ENCODE measurements at places on chromosomes 7 and 10.

GRCh38 chr7:95046494-95047240, 139.3 kb downstream of the PPP1R9A start:
- no peak for DNase-seq

DNA sequence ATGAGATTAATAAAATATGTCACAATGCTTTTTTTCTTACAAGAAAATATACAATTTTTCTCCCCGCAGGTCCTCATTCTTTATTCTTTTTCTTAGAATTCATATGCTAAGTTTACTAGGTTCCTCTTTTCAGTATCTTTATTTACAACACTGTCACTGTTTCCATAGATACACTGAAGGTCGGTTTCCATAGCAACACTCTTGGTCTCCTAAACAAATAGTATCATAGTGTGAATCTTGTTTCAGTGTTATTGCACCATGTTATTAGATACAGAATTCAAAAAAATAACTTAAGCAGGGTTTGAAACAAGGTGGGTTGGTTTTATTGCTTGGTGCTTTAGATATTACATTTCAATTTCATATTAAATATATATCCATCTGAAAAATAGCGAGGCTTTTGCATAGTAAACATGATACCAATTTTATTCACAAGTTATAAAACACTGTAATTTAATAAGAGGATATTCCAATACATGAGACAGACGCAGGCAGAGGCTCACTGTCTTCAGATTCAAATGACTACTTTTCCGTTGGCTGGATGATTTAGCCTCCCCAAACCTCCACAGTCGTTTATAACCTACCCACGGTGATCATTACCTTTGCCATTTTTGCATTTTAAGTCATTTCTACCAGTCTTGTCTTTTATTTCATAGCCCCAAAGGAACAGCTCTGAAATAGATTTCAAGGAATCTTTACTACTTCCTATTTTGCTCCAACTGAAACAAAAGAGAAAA, 88.9 kb upstream of the KLF6 start:
- no peak for DNase-seq

DNA sequence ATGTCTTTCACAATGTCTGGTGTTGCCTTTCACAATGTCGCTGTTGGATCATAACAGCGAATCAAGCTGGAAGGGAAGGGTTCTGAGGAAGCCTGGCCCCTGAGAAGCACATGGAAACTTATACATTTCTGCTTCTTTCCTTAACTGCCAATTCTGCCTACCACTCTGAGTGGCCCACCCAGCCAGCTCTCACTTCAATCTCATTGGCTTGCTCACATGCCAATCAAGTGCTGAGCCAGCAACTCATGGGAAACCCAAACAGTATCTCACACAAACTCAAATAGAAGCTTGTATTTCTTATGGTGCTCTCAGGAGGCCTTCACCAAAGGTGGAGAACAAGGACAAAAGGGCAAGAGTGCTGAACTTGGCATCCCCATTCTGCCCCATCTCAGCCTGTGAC, 117.4 kb upstream of the GPR26 start:
- DNase-seq = no peak

DNA sequence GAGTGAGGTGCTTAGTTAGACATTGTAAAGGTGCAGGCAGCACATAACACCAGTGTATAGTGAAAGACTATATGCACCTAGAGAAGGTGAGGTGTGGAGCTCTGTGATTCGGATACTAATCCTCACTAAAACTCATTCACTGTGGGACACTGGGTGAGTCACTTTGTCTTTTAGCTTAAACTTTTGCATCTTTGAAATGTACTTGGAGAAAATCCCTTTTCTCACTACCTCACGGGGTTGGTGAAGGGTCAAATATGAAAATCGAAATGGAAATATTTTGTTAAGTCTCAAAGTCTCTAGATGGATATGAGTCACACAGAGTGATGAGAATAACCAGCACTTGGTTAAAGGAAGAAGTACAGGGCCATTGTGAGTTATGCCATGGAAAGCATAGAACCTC, 38.0 kb downstream of the MDFIC start:
- DNase-seq = no peak

DNA sequence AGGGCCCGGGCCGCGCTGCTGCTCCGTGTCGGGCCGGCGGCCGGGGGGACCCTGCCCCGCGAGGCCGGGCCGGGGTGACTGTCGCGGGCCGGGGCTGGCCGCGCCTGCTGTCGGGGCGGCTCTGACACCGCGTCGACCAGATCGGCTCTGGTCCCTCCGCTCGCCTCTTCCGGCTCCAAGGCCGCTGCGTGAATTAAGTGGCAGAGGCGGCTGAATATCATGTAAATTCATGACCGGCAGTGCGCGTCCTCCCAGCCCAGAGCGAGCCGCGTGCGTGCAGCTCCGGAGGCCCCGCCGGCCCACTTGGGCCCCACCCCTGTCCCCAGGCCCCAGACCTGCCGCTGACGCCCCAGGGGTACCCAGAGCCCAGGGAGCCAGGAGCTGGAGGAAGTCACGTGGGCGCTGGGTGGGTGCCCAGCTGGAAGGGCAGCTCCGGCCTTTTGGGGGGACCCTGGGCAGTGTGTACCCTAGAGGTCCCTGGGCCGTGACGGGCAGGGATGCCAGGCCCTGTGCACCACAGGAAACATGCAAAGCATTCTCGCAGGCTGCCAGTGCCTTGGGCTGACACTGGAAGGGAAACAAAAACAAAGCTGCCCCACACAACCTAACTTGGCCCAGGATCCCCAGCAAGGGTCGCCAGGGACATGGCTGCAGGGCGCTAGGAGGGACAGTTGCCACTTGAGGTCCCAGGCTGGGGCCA, 584.0 kb upstream of the MKI67 start:
- no peak for DNase-seq

DNA sequence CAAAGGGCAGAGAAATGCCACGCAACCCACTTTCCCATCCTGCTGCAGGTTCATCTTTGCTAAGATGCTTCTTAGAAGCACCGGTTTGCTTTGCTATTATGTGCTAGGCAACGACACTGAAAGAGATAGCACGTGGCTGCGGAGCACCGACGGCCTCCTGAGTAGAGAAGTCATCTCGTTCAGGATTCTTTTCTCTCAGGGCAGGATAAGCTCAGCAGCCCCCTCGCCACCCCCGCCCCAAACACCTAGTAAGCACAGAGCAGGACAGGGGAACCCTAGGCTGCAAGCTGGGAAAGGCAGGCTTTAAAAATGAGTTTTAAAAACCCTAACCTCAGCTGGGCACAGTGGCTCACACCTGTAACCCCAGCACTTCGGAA, 15.0 kb downstream of the ASB13 start:
- no peak for DNase-seq

- no peak for DNase-seq
Observed at GRCh38 chr7:129285111-129285510, 60.3 kb downstream of the AHCYL2 start.

DNA sequence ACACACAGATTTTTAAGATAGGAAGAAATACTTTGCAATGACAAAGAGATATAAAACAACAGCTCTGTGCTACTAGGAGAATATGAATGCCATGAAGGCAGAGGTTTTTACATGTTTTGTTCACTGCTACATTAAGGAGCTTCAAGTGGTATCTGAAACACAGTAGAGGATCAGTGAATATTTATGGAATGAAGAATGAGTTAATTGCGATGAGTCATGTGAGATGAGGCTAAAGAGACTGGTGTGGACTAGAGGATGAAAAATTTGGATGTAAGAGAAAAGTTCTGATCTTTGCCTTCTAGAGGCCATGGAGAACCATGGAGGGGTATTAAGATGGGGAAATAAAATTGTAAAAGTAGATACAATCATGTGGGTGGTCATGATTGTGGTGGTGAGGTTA, 434.2 kb downstream of the PHTF2 start:
- DNase-seq = no peak

GRCh38 chr10:79024296-79024695, 44.5 kb upstream of the ZMIZ1 start:
- no peak for DNase-seq

DNA sequence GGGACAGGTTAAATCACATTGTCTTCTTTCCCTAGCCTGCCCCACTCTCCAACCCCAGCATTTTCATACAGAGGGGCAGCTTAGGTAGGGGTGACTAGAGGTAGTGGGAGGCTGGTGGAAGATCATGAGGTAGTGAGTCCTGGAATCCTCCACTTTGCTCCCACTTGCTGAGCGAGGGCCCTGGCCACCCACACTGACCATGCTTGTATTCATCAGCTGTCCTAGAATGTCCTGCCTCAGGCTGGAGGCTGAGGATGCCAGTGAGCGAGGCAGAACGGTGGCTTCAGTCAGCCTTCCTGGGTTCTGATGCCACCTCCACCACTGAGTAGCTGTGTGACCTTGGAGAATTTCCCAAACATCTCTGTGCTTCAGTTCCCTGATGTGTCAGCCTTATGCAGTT, 34.6 kb upstream of the PFKFB3 start:
- no peak for DNase-seq

- no peak for DNase-seq
Observed at GRCh38 chr10:50650481-50650880, 26.7 kb upstream of the SGMS1 start.

DNA sequence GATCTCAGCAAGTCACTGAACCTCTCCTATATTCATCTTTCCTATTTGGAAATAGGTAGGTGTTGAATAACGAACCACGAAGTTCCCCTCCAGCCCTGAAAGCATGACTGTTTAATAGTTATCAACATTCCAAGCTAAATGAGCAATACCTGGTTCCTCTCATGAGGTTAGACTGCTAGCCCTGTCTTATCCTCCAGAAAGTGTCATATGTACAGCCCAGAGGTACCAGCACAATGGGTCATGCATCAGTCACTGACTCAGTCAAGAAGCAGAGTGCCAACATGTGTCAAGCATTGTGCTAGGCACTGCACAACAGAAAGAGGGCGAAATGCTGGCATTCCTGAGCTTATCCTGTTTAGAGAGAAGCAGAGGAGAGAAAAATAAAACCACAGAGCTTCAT, 70.0 kb downstream of the AMPH start:
- DNase-seq = no peak

DNA sequence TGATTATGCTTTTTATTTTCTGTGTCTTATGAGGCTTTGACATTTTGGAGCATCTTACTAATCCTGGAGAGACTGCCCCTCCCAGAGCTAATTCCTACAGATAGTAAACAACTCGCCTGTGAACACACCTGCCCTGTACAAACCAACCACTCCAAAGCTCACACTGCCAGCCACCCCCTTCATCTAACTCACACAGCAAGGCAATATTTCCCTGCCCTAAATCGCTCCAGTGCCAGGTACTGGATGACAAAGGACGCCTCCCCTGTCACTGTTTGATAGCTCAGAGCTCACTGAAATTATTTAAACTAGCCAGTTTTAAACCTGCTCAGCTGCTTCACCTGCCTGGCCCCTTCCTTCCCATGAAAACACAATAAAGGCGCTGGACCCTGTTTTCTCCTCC, 535.1 kb upstream of the CELF2 start:
- DNase-seq = no peak

GRCh38 chr7:27103489-27104226, 1.2 kb upstream of the HOXA2 start:
- no peak for DNase-seq

- no peak for DNase-seq
Observed at GRCh38 chr10:124709861-124710260, 34.3 kb downstream of the FAM53B start.

DNA sequence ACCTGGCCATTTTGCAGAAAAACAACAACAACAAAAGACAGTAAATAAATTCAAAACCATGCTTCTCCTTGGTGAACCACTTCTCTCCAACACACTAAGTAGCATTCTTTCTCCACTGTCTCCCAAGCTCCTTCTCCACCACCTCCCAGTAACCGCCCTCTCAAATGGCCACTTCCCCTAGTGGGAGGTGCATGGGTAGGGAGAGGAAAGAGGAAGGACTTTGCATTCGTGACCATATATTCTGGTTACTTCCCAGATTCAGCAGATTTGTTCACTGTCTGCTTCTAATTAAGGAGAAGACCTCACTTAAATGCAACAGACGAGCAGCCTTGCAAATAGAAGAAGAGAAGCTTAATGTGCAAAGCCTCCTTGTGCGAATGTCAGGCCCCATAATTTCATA, 166.8 kb downstream of the SORCS1 start:
- DNase-seq = no peak

DNA sequence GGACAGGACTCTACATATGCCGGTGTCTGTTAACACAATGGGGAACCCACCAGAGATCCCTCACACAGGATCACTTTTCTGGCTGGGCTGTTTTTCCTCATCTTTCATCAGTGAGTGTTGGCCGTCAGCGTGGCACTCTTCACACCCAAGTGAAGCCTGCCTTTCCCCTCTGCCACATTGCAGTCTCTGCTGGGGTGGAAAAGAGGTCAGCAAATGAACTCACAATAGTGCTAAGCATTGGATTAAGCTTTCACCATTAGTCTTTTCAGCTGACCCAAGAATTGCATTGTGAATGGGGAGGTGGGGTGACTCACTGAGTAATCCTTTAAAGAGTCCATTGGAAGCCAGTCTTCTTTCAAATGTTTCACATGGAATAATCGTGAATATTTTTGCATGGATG, 143.0 kb downstream of the KIAA1217 start:
- no peak for DNase-seq

DNA sequence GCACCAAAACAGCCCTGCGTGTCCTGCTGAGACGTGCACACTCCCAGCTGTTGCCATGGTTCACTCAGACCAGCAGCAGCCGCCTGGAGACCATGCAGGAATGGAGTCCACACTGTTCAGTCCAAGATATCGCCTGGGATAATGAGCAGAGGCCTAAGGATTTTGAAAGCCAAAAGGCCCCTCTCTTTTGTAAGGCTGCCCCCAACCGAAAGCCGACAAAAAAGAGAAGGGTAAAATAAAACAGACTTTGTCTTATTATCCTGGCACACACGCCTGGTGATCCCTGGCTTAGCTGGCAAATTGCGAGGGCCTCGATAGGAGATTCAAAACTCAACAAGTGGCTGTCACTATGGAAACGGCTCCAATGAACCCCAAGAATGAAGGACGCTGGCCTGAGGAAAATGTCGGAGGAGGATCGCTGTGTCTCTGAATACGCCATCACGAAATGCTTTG, 263.6 kb downstream of the SKIDA1 start:
- DNase-seq = no peak

DNA sequence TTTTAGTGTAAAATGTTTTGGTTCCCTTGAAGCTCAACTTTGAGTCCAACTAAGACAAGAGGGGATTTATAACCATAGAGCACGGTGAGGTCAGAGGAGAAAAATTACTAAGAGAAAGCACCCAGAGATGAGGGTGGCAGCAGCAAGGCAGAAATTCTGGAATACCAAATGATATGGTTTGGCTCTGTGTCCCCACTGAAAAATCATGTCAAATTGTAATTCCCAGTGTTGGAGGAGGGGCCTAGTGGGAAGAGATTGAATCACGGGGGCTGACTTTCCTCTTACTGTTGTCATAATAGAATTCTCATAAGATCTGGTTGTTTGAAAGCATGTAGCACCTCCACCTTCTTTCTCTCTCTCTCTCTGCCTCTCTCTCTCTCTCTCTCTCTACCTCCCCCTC, 19.4 kb upstream of the AKR1C1 start:
- no peak for DNase-seq

- no peak for DNase-seq
Observed at GRCh38 chr7:77570330-77571011, 33.4 kb downstream of the PTPN12 start.

- DNase-seq = no peak
Observed at GRCh38 chr7:135166338-135166990, 4.0 kb downstream of the CYREN start.

GRCh38 chr10:96746503-96746902, 26.2 kb upstream of the PIK3AP1 start:
- no peak for DNase-seq
